Lung (tissue), 17 donors: ENCODE measurements at places on chromosomes 12 and 14. TPM values are rescaled to one million over a fixed set of nuclear protein-coding genes. Genes with fewer than 3 reads are reported as not detected.

STRAP gene
- 53.8 TPM for total RNA-seq

BCL11B gene
- 1.0 TPM for total RNA-seq

MMP19 gene
- 53.9 TPM for total RNA-seq

DNA sequence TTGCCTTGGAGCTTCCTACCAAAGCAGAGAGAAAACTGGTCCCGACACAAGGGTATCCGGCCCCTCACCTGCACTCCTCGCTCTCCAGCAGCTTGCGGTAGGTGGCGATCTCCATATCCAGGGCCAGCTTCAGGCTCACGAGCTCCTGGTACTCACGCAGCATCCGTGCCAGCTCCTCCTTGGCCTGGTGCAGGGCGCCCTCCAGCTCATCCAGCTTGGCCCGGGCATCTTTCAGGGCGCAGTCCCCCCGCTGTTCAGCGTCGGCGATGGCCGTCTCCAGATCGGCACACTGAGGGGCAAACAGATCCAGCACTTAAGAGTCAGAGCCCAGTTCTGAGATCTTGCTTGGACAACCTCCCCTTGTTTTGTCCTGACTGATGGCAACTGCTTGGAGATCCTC is 13.7 kb downstream of the KRT72 start:
- H3K27ac ChIP-seq = no peak overlapping the region
- H3K4me1 ChIP-seq = no peaks in the 10 kb centered on the region
- H3K4me3 ChIP-seq = no peak overlapping the region
- no peak for DNase-seq
- H3K27me3 ChIP-seq = peaks cover 3% of the 10 kb centered on the region

DNA sequence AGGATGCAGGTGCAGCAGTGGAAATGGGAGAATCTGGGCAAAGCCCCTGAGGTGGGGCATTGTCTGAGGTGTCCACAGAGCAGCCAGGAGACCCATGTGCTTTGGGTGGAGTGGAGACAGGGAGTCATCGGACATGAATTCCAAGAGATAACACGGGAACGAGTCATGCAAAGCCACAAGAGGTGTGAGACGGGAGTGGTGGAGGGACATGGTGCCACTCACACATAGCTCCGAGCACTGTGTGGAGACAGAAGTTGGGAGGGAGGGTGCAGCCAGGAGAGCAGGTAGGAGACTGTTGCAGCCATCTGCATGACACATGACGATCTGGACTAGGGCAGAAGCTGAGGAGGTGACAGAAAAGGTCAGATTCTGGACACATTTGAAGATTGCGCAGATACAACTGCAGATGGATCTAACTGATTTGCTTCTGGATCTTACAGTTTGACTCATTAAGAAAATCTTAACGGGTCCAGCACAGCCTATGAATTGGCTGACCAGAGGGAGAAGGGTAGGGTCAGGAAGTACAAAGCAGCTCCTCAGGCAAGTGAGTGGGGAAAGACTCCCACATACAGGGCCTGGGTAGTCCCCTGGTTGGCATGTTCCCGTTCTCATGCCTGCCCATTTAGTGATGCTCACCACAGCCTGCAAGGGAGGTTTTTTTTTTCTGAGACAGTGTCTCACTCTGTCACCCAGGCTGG is 379.8 kb downstream of the FUT8 start:
- H3K27ac ChIP-seq = no peak overlapping the region
- H3K36me3 ChIP-seq = no peaks in the 10 kb centered on the region
- no peaks in the 10 kb centered on the region for H3K4me1 ChIP-seq
- no peak overlapping the region for H3K4me3 ChIP-seq
